ENCODE measurements at places on chromosomes 1 and 21.

- no peak for DNase-seq
These were observed 47.4 kb downstream of the ACTN2 start for GRCh38 chr1:236733653-236734052.

GRCh38 chr1:147243228-147243685 lies 773 bp downstream of the CHD1L start:
- no peak for DNase-seq

DNA sequence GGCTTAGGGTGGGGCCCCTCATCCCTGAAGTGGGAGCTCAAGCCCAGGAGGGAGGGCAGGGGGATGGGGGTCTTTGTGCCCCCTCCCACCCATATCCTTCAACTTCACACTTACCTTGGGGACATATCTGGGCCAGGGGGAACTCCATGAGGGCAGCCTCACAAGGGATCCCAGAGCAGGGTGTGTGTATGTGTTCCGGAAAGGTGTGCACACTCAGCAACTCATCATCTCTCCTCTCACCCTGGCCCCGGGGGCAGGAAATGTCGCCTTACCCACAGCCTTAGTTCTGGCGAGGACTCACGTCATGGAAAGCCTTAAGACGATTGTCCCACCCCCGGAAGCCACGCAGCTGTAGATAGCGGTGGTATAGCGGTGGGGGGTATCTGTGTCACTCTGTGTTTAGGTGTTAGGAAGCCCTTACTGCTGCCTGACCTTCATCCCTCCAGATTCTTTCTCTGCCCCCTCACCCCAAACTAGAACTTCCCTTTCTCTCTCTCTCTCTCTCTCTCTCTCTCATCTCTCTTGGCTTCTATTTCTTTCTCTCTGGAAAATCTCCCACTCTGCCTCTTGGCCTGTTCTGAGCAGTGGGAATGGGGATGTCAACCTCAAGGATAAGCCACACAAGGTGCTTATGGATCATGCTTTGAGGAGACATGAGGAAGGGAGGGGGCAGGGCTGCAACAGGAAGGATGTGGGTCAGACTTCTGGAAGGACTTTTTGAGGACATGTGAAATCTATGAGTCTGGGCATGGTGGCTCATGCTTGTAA lies at the start of gene SH2D2A:
TSS of gene SH2D2A (minus strand) at position 288 of the 768 bp plus-strand sequence. CDS start at position 148, 140 bp downstream.
- DNase-seq: peak; percentile 48

DNA sequence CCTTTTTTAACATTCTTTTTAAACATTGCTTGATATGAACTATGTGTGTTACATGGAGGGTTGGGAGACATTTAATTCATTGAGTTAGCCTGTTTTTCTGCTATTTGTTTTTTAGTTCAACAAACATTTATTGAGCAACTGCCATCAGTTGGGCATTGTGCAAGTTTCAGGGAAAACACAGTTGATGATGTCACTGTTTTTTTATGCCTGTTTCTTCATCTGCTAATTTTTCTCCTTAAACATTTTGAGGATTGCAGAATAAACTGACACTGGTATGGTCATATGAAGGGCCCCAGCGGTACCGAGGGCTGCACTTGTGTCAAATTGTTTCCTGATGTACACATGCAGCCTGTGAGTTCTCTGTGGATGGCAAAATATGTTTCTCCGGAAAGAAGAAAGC lies 253.0 kb downstream of the FGGY start:
- DNase-seq: no peak

- DNase-seq: no peak
These were observed 251.5 kb downstream of the GRIK3 start for GRCh38 chr1:36782785-36783184.

- no peak for DNase-seq
These were observed 31.8 kb downstream of the SDCCAG8 start for GRCh38 chr1:243287652-243288051.

- no peak for DNase-seq
These were observed 86.9 kb upstream of the KCNE2 start for GRCh38 chr21:34276711-34277425.

DNA sequence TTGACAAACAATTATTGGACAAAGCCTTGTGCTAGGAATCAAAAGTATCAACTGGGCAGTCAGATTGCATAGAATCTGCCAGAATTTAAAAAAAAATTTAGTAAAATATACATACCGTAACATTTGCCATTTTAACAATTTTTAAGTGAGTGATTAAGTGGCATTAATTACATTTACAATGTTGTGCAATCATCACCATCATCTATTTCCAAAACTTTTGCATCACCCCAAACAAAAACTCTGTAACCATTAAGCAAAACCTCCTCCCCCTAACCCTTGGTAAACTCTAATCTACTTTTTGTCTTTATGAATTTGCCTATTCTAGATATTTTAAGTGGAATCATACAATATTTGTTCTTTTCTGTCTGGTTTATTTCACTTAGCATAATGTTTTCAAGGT lies 182.8 kb downstream of the LMO4 start:
- no peak for DNase-seq

- no peak for DNase-seq
These were observed 35.0 kb upstream of the TMEM51 start for GRCh38 chr1:15118579-15118978.

DNA sequence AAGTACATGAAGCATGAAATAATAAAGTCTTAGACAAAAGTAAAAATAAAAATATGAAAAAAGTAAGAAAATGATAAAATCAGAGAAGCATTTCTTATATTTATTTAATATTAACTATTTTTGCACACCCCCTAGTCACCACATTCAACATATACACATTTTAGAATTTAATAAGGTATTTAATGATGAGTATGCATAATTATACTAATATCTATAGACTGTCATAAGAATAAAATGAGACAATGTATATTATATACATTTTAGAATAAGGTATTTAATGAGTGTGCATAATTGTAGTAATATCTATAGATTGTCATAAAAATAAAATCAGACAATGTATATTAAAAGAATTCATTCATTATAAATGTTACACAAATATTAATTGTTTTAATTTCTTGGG lies 18.9 kb downstream of the PIGK start:
- DNase-seq: no peak

GRCh38 chr1:234851450-234852438 lies 241.8 kb upstream of the IRF2BP2 start:
- no peak for DNase-seq

DNA sequence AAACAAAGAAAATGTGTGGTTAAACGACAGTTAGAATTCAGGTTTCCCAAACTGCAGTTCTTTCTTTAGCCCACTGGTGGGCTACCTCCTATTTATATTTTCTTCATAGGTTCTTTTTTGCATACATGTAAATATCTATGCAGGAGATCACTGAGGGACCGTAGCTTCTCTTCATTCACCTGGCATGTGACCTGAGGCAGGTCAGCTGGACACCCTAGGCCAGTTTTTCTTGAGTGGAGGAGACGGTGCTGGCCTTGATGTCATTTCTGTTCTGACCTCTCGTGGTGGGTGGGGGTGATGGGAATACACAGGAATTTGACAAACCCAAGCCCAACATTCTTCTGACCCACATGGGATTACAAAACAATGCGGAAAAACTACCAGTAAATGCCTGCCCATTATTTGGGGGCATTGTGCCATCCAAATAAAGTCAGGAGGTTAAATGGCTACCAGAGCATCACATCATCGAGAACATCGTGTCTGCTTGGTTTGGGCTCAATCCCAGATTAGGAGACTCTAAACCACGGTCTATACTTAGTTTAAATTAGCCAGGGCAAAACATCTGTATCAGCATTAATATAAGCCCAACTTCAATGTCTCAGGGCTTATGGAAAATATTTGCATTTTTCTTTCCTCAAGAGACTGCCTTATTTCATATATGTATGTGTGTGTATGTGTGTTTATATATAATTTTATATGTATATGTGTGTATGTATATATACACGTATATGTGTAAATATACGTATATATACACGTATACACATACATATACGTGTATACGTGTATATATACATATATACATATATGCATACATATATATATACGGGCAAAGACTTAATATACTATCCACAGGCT lies 7.4 kb upstream of the IRF2BP2 start:
- DNase-seq: no peak

- no peak for DNase-seq
These were observed 148.2 kb upstream of the COL6A1 start for GRCh38 chr21:45833414-45833813.

DNA sequence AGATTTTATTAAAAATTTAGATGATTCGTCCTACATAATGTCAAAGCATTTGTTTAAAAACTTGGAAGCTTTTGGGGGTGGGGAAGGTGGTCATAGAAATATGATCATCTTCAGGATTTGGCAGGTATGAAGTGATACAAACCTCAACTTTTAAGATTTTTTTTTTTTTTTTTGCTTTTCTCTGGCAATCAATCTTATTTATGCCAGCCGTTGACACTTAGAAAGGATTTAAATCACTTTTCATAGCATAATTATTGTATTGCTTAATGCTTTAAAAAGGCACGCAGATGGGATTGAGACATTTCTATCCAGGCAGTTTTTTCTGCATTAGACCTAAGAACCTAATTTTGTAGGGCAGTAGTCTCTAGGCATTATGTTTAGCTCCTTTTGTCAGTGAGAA lies 19.7 kb downstream of the MRPS6 start:
- DNase-seq: no peak
